T-cell (primary cell): ENCODE measurements at places on chromosomes 12 and 14.

DNA sequence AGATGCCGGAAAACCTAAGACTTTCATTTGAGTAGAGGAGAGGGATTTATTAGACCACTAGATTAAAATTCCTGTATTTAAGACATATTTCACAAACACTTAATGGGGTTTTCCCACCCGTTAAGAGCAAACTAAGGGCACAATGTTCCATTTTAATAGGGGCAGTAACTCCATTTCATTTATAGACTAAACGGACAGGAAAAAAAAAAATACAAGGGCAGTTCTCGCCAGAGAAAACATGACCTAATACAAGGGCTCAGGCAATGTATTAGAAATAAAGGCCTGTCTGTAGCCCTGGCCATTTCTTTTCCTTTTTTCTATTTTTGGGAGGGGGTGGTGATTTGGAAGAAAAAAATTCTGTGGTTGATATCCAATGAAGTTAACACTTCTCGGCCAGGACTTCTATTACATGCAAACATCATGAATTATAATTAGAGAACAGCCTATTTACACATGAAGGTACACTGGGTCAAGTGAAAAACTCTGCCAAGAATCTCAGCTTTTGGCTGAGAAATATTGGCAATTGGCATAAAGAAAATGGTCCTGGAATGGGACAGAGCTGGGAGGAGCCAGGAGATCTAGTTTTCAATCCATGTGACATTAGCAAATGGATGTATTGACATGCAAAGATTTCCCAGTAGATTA lies 641.1 kb upstream of the TBX3 start:
- H3K4me3 ChIP-seq: no peak overlapping the region
- H3K4me1 ChIP-seq: no peaks in the 10 kb centered on the region
- H3K27me3 ChIP-seq: no peaks in the 10 kb centered on the region
- H3K36me3 ChIP-seq: no peaks in the 10 kb centered on the region

GRCh38 chr12:121536899-121537813 lies 43.7 kb downstream of the KDM2B start:
- H3K36me3 ChIP-seq: peaks cover 15% of the 10 kb centered on the region
- H3K4me1 ChIP-seq: peaks cover 4% of the 10 kb centered on the region
- no peak for DNase-seq
- peak overlapping the region; percentile 94 for H3K27ac ChIP-seq
- no peaks in the 10 kb centered on the region for H3K27me3 ChIP-seq

DNA sequence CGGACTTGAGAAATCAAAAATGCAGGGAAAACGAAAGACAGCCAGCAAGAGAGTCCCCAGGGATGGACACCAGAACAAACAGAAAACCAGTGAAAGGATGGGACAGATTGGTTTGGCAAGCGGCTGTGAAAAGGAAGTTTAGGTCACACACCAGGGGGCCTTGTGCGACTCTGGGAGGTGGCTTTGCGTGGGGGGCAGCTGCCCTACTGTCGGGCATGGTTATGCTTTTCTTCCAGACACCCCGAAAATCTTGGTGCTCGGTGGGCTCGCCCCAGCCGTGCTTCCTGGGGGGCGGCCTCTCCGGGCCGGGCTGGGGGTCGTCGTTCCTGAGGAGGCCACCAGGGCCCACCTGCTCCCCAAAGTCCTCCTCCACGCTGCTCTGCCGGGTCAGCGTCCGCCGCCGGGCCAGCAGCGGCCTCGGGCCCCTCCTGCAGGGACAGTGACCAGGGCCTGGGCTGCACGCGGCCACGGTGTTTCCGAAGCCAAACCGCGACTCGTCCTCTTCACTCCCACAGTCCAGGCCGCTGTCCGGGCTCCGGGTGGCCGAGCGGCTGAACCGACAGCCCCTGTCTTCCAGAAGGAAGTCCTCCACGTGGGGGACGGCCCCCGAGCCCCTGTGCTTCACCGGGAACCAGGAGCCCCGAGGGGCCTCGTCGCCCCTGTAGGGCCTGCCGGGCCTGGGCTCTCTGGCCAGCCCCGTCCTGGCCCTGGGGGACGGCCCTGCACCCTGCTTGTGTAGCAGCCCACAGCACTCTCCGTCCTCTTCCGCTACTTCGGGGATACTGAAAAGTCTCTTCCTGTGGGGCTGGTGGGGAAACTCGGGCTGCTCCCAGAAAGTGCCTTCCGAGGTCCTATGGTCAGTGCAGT lies 86.5 kb downstream of the PIWIL1 start:
- H3K4me1 ChIP-seq: no peaks in the 10 kb centered on the region
- no peaks in the 10 kb centered on the region for H3K27me3 ChIP-seq
- no peak overlapping the region for H3K4me3 ChIP-seq
- no peak overlapping the region for H3K27ac ChIP-seq
- DNase-seq: no peak

GRCh38 chr12:67920413-67920812 lies 68.8 kb upstream of the IFNG-AS1 start:
- no peak for DNase-seq
- no peak overlapping the region for H3K4me3 ChIP-seq

GRCh38 chr14:74567646-74568379 lies 44.2 kb downstream of the LTBP2 start:
- no peak for DNase-seq
- H3K27me3 ChIP-seq: no peaks in the 10 kb centered on the region
- no peak overlapping the region for H3K4me3 ChIP-seq
- no peaks in the 10 kb centered on the region for H3K36me3 ChIP-seq

- no peaks in the 10 kb centered on the region for H3K4me1 ChIP-seq
- H3K4me3 ChIP-seq: no peak overlapping the region
- H3K27me3 ChIP-seq: no peaks in the 10 kb centered on the region
- H3K27ac ChIP-seq: no peak overlapping the region
- DNase-seq: no peak
These were observed 21.5 kb downstream of the P2RX2 start for GRCh38 chr12:132639956-132640520.

DNA sequence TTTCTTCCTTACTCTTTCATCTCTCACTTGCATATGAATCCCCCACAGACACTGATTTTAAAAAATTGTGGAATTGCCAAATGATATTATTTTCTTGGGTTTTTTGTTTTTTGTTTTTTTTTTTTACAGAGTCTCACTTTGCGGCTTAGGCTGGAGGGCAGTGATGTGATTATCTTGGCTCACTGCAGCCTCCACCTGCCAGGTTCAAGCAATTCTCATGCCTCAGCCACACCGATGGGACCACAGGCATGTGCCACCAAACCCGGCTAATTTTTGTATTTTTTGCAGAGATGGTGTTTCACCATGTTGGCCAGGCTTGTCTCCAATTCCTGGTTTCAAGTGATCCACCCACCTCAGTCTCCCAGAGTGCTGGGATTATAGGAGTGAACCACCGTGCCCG lies 68.2 kb downstream of the BCAT1 start:
- no peak for DNase-seq
- no peak overlapping the region for H3K27ac ChIP-seq
- H3K4me3 ChIP-seq: no peak overlapping the region
- H3K36me3 ChIP-seq: no peaks in the 10 kb centered on the region
- H3K4me1 ChIP-seq: no peaks in the 10 kb centered on the region

DNA sequence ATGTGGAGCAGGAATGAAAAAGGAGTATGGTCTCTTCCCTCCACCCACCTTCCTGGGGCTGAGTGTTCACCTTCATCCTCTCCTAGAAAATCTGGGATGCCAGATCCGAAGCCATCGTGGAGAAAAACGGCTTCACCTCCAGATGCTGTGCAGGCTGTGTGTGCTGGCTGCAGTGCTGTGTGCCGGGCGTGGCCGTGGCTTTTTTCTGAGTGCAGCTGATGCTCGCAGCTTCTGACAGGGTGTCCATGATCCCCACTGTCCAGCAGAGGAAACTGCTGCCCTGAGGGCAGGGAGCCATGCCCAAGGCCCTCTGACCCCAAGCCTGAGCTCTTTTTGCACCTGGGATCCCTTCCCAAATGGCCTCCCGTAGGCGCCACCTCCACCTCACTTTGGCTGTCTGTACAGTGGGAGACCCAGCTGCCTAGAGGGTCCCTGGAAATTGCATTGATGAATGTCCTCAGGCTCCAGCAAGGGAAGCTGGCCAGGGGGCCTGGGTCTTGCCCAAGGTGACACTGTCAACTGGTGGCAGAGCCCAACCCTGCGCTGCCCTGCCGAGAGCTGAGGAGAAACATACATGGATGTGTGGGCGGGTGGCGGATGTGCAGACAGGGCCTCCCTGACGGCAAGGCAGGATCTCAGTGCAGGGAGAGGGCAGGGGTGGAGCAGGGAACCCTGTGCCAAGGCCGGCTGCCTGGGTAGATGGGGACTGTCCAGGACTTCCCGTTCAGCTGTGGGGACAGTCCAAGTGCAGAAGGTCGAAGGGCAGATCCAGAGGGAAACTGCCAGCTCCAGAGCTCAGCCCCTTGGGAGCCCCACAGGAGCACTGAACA lies 53.3 kb downstream of the BEGAIN start:
- no peak for DNase-seq
- no peak overlapping the region for H3K4me3 ChIP-seq
- H3K4me1 ChIP-seq: no peaks in the 10 kb centered on the region
- no peak overlapping the region for H3K27ac ChIP-seq

DNA sequence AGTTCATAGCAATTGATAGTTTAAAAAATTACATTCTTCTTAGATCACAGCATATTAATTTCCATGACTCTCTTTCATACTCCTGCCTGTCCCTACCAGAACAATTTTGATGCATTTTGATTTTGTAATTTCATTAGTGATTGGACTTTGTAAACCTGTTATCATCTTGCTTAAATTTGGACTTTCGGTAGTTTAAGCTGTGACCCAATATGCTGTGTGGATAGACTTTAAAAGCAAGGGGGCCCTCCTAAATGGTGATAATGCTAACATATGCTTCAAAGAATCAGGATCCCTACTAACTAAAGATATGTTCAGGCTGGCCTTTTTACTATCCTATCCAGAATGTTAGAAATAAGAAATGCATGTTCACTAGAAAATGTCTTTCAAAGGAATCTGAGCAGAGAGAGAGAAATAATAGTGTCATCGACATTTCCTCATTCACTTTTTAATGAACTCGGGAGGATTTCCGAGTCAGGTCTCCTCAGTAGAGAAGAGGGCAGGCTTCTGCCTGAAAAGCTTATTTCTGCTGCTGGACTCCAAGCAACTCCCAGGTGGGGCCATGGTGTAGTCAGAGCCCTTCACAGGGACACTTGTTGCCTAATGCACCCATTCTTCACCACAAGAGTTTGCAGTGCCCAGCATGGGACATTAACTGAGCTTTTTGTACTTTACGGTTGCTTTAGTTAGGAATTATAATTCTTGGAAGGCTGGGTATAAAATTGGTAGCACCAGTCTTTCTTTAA lies 16.7 kb downstream of the SLC38A4 start:
- H3K36me3 ChIP-seq: no peaks in the 10 kb centered on the region
- no peak overlapping the region for H3K4me3 ChIP-seq
- DNase-seq: no peak
- H3K27me3 ChIP-seq: no peaks in the 10 kb centered on the region
- H3K4me1 ChIP-seq: no peaks in the 10 kb centered on the region
- no peak overlapping the region for H3K27ac ChIP-seq

DNA sequence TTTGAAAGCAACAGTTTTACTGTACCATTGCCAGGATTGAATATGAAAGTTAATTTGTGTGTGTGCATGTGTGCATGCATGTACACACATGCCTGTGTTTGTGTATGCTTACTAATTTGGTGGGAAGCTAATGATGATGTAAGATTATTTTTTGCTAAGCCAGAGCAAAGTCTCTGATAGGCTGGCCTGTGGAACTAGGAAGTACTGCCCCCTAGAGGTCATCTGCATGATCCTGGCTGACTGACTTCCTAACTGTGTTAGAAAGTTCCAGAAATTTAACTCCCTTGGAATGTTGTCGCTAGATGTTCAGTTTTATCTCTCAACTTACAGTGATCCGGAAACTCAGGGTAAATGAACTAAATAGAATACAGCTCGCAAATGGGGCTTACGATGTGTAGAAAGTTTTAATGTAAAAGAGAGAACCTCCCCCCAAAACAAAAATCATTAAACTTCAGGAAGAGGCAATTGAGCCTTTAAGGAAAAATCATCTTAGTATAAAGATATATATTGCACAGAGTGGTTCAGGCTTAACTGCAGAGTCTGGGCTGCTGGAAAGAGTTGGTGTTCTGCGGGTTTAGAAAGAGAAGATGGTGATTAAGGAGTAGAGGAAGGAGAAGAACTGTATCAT lies 34.3 kb upstream of the SLC38A1 start:
- H3K27me3 ChIP-seq: no peaks in the 10 kb centered on the region
- H3K36me3 ChIP-seq: no peaks in the 10 kb centered on the region
- no peak overlapping the region for H3K4me3 ChIP-seq
- no peaks in the 10 kb centered on the region for H3K4me1 ChIP-seq
- peak; percentile 54 for DNase-seq
